Cerebellum (tissue), 4 donors: ENCODE measurements at places on chromosomes 3 and 15.
A peak's percentile ranks its signal among the peaks of the same experiment; 100 is the strongest.

DNA sequence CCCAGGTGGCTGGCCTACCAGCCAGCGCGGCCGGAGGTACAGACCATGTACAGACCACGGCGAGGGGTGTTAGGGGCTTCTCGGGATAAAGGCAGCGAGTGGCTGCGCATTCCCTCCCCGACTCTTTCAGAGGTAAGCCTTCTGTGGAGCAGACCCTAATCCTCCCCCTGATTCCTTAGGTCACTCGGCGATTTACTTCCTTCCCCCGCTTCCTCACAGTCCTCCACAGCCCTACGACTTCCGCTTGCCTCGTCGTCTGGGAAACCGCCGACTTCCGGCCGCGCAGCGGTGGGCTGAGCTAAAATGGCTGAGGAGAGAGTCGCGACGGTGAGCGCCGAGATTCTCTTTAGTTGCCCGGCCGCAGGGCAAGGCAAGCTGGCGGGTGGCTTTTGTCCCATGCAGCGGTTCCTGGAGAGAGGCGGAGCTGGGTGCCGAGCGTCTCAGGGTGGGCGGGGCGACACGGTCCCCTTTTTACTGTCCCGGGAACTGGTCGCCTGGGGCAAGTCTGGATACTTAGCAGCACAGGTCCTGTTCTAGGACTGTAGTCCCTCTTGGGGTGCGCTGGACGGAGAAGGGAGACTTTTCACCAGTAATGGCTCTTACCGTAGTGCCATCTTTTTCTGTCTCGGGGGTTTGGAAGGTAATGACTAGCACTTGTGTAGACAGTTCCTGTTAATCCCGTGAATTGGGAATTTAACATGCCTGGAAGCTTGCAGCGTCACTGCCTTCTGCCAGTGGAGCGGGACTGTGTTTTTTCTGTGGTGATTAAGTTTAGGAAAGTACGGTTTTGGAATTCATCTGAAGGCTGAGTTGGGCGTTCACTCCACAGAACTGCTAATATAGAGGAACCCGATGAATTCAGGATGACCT is at the start of the genes BBS4 and HIGD2B:
BBS4 (plus strand) TSS at position 283 of the 870 bp plus-strand sequence; CDS start at position 304, 21 bp downstream.
HIGD2B (minus strand) TSS at position 258 of the 870 bp plus-strand sequence. CDS start 9,808 bp downstream, outside the sequence.
- DNase-seq: peak; percentile 85

GRCh38 chr15:44094781-44095180 is 100.3 kb downstream of the FRMD5 start:
- no peak for DNase-seq

DNA sequence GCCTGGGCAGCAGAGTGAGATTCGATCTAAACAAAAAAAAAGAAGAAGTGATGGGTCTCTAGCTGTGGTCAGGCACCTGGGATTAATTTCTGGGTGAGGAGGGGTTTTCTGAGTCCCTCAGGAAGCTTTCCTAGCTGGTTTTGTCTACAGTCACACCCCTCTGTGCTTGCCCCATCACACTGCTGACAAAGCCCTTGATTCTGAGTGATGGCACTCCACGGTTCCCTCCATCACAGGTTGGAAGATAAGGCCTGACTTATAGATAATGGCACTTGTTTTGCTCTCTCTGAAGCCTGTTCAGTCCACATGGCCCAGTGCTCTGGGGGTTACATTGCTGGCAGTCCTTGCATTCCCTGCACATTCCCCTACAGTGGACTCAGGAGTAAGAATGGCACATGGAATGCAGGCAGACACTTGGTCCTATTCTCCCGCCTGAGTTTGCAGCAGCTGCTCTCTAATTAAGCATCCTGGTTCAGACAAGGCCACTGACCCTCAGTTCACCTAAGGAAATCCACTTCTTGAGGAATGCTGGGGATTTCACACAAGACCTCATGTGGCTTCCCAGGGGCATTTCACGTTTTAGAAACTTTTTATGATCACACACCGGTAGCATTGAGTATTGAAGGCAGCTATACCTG is 81.0 kb upstream of the NMNAT3 start:
- DNase-seq: no peak

GRCh38 chr15:88913017-88913849 is at the start of gene MFGE8:
MFGE8 (minus strand) TSS chr15:88913379; CDS start chr15:88913319, 60 bp downstream.
- peak; percentile 28 for DNase-seq
